WTC11 (cell line): ENCODE measurements at places on chromosomes 3 and 15.

GRCh38 chr15:45439521-45440260, 61.3 kb upstream of the GATM start:
- DNase-seq = no peak

- DNase-seq = no peak
Measured at GRCh38 chr3:55162031-55162795, 234.4 kb upstream of the LRTM1 start.

GRCh38 chr3:197031315-197032285, 2.0 kb upstream of the MELTF start:
- DNase-seq = no peak

DNA sequence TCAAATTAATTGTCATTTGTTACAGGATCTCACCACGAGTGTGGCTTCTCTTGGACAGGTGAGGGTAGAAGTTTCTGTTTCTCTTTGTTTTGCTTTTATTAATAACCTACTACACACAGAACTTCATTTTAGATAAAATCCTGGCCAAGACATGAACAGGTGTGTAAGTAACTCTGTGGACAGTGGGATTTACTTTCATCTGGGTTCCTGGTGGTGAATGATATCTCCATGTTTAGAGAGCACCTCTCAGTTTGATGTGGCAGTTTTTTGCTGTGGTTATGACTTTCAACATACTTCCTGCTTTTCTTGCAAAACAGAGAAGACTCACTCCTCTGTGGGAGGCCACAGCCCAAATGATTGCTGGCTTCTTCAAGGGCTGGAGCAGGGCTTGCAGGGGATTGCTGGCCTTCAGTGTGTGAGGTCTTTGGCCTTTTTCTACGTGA, 71.1 kb upstream of the XCR1 start:
- DNase-seq = no peak

DNA sequence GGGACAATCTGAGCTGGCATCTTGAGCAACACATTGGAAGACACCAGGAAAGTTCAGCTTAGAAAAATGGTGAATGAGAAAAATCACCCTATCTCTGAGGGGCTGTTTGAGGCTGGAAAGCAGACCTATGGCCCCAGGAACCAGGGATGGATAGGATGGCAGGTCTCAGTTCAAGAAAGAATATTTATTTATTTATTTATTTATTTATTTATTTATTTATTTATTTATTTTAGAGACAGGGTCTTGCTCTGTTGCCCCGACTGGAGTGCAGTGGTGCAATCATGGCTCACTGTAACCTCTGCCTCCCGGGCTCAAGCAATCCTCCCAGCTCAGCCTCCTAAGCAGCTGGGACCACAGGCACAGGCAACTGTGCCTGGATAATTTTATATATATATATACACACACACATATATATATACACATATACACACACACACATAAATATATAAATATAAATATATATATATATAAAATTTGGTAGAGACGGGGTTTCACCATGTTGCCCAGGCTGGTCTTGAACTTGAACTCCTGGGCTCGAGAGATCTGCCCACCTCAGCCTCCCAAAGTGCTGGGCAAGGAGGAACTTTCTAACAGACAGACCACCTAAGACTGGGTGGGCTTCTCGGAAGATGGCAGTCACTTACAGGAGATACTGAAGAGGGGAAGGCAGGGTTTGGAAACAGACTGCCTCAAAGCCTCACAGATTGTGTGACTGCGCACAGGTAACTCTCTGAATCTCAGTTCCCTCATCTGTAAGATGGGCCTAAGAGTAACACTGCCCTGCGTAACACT, 29.7 kb downstream of the CCDC13 start:
- DNase-seq = no peak

DNA sequence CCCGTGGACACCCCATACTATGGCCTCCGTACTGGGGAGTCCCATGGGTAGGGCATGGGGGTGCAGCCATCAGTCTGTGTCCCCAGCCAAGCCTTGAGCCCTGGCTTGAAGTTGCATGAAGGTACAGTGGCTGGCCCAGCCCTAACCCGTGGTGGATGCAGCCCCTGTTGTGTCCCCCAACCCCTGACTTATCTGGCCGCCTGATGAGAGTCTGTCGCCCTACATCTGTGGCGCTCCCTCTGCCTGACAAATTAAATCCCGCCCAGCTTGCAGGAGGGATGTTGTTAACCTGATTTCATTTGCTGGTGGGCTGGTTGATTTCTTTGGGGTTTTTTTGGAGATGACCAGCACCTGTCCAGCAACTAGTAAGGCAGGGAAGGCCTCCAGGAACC, 186.1 kb downstream of the APBA2 start:
- no peak for DNase-seq

GRCh38 chr15:101511717-101512116, 22.2 kb upstream of the PCSK6 start:
- no peak for DNase-seq

DNA sequence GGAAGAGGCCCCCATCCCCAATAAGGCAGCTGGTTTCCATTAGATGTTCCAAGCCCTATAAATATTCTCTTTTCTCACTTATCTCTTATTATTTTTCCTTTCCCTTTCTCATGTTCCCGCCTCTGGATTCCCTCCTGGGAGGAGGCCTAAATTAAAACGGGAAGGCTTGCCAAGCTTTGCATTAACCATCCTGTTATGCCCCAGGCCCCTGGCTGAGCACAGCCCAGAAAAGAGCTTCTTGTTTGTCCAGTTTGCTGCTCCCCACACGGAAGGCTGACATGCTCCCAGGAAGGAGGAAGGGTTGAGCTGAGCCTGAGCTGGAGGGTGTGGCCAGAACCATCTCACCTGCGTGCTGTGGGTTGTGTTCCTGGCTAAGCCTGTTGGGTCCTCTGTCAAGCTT, 63.1 kb upstream of the BOC start:
- no peak for DNase-seq

DNA sequence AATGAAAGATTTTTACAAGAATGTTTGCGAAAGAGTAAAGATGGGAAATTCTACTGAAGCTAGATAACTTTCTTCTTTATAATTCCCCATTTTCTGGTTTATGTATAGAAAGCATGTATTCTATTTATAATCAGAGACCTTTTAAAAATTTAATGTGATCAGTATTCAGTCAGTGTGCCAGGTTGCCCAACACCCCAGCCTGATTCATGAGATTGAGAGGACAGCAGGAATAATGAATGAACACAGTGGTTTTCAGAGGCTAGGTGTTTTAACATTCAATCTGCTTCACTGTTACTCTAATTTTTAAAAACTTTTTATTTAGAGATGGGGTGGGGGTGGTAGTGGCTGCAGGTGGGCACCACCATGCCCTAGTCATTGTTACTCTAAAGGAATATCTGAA, 4.7 kb downstream of the WWTR1 start:
- no peak for DNase-seq

DNA sequence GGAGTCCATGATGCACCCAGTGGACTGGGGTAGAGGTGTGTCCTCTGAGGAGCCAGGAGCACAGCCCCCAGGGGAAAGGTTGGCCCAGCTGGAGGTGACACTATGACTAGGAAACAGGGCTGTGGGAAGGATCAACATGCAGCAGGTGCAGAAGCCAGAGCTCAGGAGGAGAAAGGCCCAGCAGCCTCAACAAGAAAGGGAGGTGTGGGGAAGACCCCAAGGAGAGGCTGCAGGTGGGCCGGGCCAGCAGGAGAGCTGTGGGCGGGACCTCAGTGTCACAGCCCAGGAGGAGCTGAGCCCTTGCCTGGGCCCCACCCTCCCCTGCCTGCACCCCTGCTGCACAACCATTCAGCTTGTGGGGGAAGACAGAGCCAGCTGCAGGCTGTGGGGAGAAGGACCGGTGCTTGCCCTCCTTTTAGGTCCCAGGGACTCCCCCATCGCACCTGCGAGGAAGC, 18.4 kb upstream of the KLF13 start:
- DNase-seq = peak; percentile 43
